GF-D8 (cell line): ENCODE measurements at places on chromosomes 11 and 22.

- DNase-seq = no peak
Observed at GRCh38 chr11:94089341-94089740, 39.3 kb upstream of the PANX1 start.

DNA sequence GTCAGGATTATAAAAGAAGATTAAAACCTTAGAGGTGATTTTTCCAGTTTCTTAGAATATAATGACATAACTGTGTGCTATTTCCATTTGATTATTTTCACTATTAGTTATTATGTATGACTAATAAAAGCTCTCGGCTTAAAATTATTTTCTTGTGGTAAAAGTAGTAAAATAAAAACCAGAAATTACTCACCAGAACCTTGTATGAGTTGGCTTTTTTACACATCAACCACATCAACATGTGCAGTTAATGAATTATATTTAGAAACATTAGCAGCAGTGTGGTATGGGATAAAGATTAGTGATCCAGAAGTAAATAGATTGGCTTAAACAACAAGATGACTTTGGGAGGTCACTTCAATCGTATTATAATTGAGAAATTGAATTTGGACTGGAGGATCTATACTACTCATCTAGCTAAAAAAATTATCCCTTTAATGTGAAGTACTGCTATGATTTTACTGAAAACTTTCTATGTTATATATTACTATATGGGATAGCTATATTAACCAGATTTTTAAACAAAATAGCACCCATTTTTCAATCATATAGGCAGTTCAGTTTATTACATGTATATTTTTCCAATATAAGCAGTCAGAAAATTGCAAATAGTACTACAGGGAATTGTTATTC, 2.8 kb upstream of the BCO2 start:
- DNase-seq = no peak

GRCh38 chr11:104661901-104662300, 236.4 kb downstream of the CASP12 start:
- DNase-seq = no peak

DNA sequence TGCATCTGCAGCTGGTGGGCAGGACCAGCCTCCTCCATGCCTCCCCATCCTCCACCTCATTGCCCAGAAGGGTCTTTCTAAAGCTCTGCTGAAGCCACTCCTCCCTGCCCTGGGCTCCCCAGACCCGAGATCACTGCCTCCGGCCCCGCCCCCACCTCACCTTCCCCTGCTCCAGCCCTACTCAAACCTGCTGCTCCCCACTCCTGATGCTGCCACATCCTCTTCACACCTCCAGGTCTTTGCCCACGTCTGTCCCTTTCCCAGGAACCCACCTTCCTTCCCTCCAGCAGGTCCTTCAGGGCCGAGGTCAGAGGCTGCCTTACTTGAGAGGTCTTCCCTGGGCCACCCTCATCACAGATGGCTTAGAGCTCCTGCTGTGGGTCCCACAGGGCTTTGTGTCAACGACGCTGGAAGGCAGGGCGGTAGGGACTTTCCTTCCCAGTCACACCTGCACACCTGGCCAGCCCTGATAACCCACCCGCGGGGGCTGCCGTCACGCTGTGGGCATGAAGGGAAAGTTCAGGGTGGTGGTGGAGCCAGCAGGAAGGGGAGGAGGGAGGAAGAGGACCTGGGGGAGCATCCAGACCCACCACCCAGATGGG, 11.9 kb downstream of the WNT7B start:
- DNase-seq = no peak

DNA sequence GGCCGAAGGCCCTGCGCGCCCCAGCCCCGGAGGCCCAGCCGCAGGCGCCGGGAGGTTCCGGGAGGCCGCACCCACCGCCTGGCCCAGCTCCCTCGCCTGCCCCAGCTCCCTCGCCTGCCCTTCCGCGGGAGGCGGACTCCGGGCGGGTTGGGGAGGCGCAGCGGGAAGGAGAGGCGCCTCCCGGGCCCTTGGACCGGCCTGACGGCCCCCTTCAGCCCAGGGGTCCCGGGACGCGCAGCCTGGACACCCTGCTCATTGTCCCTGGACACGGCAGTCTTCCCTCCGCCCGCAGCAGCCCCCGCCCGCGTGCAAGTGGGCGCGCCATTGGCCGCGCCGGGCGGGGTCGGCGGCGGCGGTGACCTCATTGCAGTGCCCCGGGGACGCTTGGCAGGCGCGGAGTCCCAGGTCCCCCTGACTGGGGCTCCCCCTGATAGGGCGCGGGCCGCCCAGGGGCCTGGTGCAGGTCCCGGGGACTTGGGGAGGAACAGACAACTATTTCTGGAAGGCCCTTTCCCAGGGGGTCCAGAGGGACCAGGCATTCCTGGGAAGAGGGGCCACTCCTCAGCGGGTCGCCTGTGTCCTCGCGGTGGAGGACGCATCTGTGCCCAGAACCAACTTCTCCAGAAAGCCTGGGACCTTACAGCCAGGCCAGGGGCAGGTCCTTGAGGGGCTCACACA, 501 bp downstream of the CD151 start:
- DNase-seq = no peak

DNA sequence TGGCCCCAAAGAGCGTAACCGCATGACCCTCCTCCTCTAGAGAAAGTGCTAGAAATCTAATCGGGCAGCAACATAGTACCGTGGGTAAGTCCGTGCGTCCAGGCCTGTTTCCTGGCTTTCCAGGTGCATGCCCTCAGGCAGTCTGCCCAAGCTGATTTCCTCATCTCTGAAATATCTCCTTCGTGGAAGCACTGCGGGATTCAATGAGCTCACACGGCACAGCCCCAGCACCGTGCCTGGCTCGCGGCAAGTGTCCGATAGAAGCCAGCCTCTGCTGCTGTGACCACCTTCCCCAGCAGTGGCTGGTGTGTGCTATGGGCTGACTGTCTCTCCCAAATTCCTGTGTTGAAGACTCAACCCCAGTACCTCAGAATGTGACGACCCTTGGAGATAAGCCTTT, 20.7 kb downstream of the RPUSD4 start:
- DNase-seq = no peak

DNA sequence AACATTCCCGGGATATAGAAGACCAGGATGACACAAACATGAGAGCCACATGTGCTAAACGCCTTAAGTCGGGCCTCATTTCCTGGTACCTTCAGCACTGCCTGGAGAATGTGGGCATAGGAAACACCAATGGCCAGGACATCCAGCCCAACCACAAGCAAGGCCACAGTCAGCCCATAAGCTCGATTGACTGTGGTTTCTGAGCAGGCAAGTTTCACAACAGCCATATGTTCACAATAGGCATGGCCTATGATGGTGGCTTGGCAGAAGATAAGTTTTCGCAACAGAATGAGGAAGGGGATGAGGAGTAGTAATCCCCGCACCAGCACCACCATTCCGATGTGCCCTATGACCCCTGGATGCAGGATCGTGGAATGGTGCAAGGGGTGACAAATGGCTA, 26.9 kb upstream of the OR56A1 start:
- no peak for DNase-seq

GRCh38 chr22:48261706-48262105, 1499.3 kb downstream of the TBC1D22A start:
- DNase-seq = no peak

DNA sequence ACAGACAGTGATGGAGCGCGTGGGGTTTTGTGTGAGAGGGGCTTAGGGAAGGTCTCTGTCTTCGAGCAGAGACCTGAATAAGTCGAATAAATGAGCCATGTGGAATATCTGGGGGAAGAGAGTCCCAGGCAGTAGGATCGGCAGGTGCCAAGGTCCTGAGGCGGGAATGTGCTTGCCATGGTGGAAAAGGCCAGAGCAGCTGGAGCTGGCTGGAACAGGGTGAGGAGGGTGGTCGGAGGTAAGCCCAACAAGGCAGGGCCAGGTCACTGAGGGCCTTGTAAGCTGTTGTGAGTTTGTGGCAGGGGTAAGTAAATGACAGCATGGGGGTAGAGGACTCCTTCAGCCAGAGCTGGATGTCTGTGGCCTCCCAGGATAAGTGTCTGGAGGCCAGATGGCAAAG, 71.3 kb downstream of the TP53I11 start:
- DNase-seq = no peak

GRCh38 chr11:46127150-46127638, 5.9 kb upstream of the PHF21A start:
- peak; percentile 79 for DNase-seq

DNA sequence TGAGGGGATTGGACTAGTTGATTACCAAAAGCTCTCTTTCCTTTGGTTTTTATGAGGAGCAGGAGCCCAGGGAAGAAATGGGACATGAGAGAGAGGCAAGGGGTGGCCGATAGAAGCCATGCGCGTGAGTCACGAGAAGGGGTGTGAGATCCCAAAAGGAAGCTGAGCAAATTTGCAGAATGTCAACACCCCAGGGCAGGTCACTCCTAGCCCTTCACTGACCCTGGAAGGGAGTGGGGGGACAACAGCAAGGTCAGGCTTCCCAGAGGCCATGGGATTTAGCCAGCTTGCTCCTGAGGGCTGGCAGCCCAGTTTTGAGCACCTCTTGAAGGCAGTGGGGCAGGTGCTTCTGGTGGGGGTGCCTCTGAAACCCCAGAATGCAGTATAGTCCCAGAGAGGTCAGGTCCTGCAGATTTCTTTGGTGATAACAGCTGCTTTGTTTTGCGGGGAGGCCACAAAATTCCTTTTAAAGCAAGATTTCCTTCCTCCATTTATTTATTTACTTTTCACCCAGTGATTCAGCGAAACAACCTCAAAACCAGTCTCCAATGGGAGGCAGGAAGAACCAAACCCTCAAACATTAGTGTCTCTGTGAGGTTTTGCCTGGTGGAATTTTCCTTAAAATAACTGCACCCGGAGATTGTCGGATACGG, 40.1 kb upstream of the TIMP3 start:
- no peak for DNase-seq

GRCh38 chr11:75201771-75202170, 38.8 kb upstream of the TPBGL start:
- no peak for DNase-seq

GRCh38 chr11:35714882-35715627, 52.5 kb downstream of the TRIM44 start:
- DNase-seq = no peak

DNA sequence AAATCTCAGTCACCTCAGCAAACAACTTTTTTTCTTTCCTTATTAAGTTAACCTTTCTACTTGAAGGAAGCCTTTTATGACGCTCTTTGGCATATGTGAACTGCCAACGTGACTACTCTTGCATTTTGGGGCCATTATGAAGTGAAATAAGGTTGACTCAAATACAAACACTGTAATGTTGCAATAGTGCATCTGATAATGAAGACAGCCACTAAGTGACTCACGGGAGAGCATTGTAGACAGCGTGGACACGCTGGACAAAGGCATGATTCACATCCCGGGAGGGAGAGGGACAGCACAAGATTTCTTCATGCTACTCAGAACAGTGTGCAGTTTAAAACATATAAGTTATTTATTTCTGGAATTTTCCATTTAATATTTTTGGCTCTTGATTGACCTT, 560.8 kb downstream of the ETS1 start:
- no peak for DNase-seq

- peak; percentile 83 for DNase-seq
Observed at GRCh38 chr22:42959576-42960509, 55.1 kb downstream of the PACSIN2 start.

- DNase-seq = no peak
Observed at GRCh38 chr11:40314327-40314726, 1145.1 kb downstream of the LRRC4C start.

DNA sequence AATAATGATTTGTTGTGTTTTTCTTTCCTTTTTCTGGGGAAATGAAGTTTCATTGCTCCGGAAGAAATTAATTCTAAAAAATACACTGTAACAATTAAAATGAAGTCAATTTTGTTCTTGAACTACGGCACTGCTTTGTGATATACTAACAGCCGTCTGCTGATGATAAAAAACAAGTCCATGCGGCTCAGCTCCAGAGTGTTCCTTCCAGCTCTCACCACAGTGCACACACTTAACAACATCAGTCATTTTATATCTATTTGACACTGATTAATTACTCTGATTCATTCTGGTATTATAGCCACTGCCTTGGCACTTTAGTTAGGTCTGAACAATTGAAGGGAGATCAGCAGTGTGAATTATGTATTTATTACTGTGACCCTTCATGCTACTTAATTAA, 97.4 kb upstream of the SLC6A5 start:
- DNase-seq = no peak

GRCh38 chr11:14551380-14551779, 31.2 kb upstream of the PSMA1 start:
- DNase-seq = no peak

DNA sequence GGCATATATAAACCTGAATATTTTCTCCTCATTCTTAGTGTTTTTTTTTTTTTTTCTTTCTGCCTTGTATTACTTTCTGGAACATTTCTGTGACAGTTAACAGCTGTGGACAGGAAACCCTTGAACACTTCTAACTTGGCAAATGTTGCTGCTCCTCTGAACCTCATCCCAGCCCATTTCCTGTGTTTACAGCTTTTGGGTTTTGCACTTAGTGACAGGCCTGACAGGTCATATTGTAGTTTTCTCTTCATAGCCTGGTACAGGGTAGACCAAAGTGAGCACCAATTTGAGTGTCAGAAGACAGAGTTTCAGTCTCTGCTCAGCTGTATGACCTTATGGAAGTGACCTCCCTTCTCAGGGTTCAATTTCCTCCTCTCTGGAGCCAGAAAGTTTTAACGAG, 91.6 kb downstream of the STIM1 start:
- peak; percentile 48 for DNase-seq

GRCh38 chr11:82889133-82890001, 10.9 kb downstream of the PRCP start:
- DNase-seq = peak; percentile 79

DNA sequence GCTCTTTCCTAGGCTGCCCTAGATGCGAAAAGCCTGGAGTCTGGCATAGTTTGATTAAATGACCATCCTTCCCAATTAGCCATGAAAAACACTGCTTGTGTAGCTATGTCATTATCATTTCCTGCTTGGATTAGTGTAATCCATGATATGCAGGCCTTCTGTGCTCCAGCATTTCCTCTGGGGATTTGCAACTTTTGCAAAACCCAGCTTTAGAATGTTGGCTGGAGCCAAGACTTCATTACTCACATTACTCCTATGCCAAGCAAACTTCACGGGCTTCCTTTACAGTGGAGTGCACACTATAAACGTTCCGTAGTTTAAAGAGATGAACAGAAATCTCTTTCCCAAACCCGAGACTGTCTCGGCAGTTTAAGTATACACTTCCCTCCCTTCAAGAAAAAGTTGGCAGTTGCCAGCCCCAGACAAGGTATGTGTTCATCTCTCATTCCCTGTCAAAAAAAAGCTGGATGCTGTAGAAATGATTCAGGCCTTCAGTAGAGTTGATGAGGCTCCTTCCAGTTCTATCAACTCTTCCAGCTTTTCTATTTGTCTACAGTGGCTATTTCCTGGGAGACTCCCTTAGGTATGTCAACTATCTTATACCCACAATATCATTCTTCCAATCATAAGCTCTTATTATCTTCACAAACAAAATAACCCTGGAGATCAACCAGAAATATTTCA, 180.0 kb downstream of the MAML2 start:
- no peak for DNase-seq

GRCh38 chr11:125180413-125181305, 16.1 kb downstream of the PKNOX2 start:
- DNase-seq = no peak
